ENCODE measurements at places on chromosomes 7 and 10. TPM values are rescaled to one million over a fixed set of nuclear protein-coding genes. Genes with fewer than 3 reads are reported as not detected.

The HACD1 gene
- total RNA-seq, result 16.4 TPM

- DNase-seq, result peak; percentile 16
Measured at GRCh38 chr10:4661511-4662255, 164.3 kb upstream of the AKR1E2 start.

DNA sequence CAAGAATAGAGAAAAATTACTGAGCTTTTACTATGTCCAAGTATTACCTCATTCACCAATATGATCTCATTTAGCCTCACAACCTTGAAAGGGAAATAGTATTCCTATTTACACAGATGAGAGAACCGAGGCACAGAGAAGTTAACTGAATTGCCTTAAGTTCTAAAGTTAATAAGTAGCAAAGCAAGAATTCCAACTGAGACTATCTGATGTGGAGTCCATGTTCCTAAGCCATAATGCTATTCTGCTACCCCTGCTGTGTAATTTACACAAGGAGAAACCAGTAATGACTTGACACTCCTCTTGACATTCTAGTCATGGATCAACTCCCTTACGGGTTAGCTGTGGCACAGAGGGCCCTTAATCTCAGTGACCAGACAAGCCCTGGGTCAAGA is 60.7 kb downstream of the ABCB4 start:
- no peak for DNase-seq

GRCh38 chr7:23332910-23333612 is 33.9 kb downstream of the MALSU1 start:
- no peak for DNase-seq

DNA sequence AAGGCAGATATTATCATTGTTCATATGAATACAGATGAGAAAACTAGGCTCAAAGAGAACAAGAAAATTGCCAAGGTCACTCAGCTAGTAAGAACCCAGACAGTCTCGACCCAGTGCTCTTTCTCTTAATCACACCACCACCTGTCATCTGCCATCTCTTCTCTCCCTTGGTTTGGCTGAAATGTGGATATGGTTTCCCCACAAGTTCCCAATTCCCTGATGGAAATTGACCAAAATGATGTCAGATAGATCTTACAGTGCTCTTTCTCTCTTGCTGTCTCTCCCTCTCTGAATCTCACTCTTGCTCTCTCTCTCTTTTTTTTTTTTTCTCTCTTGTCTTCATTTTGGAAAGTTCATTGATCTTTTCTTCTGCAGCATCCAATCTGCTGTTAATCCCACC is 9.1 kb downstream of the C10orf90 start:
- DNase-seq, result no peak

GRCh38 chr10:93250010-93250409 is 176.3 kb downstream of the CYP26A1 start:
- DNase-seq, result no peak

The FZD1 gene
- total RNA-seq, result 12.2 TPM

GRCh38 chr10:128908099-128908498 is 558.9 kb upstream of the MGMT start:
- no peak for DNase-seq

GRCh38 chr10:119161680-119162451 is 3.6 kb downstream of the SFXN4 start:
- DNase-seq, result no peak

The ACBD7 gene
- total RNA-seq, result 0.89 TPM

DNA sequence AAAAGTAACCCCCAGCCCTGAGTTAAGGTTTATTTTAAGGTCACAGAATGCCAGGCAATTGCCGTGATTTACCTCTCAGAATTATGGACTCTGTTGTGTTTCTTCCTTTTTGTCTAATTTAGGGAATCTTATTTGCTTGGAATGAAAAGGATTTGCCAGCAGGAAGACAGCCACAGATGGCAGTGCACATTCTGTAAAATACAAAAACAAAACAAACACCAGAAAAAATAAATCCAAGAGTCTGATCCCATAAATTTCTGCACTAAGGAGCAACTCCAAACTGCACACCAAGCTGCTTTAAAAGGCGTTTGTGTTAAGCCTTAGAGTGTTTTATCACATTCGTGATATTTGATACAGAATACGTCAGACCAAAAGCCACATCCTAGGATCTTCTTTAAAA is 199.0 kb upstream of the C7orf33 start:
- DNase-seq, result no peak

The MYOZ1 gene
- 3.5 TPM for total RNA-seq

DNA sequence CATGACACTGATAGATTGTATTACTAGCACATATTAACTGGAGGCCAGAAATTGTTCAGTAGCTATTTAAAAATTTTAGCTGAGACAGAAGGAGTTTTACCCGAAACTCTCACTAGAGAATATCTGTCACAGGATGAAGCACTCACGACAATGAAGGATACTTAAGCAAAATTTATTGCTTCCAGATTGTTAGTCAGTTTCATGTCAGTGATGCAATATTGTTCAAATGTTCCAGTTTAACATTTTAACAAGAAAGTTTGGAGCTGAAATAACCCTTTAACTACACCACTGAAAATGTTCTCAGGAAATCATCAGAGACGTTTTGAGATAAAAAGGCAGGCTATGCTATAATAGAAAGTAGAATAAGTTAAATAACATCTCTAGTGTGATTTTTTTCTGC is 15.0 kb upstream of the CADPS2 start:
- no peak for DNase-seq

The EPHA1 gene
- 11.0 TPM for total RNA-seq

The CXCL12 gene
- total RNA-seq, result 5.3 TPM

The ERV3-1 gene
- 20.4 TPM for total RNA-seq

DNA sequence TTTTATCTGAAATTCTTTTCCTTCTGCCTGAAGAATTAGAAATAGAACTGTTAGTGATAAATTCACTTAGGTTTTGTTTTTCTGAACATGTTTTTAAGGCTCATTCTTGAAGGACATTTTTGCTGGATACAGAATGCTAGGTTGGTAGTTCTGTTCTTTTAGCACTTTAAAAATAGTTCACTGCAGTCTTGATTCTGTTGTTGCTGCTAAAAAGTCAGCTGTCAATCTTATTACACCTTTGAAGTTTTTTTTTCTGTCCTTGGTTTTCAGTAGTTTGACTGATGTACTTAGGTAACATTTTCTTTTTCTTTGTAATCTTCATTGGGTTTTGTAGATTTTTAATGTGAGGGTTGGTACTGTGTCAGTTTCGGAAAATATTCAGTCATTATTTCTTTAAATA is 48.7 kb downstream of the C1GALT1 start:
- DNase-seq, result no peak

The ATAD1 gene
- total RNA-seq, result 6.3 TPM

The NKX2-3 gene
- total RNA-seq, result not detected

DNA sequence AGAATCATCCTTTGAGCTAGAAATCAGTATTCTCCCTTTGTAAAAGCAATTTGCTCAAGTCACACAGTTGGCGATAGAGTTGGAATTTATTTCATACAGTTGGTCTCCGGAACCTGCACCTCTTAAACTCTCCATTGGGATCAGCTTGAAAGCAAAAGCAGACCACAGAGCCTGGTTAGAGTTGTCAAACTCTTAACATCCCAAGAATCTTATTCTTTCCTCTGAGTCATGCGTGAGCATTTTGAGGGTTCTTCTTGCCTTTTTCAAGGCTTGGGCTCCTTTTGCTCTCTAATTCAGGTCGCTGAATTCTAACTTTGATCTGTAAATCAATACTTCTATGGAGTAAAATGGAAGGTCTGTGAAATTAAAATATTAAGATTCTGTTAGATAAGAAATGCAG is 19.6 kb upstream of the SCIN start:
- no peak for DNase-seq

DNA sequence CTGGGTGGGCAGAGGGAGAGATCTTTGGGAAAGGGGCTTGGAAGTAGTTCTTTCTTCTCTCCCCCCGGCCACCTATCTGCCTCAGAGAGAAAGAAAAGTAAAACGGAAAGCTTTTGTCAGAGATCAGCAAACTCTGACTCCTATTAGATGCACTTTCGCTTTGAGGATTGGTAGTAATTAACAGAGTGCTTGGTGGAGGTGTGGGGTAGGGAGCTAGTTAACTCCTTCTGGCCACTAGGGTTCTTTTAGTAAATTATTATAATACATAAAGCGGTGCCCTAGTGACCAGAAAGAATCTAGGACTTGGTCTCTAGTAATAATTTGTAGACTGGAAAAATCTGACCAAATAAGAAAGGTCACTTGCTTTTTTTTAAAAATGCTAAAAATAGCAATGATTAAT is 54.6 kb downstream of the CPVL start:
- DNase-seq, result no peak

DNA sequence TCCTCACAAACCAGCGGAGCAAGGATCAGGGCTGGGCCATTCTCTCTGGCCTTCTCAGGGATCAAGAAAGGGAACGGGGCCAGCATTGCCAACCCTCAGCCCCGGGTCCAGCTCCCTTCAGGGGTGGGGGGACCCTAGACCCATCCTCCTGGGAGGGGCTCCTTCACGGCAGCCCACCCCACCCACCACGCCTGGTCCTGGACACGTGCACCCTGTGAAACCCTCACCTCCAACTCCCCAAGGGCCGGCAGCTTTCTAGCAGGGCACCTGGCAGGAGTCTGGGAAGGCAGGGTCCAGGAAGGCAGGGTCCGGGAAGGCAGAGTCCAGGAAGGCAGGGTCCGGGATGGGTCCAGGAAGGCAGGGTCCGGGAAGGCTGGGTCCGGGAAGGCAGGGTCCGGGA is 46.6 kb upstream of the ADGRA1 start:
- peak; percentile 52 for DNase-seq

The CAMK2B gene
- 1.8 TPM for total RNA-seq

The ELMO1 gene
- 56.7 TPM for total RNA-seq

The CARD11 gene
- total RNA-seq, result 7.0 TPM

GRCh38 chr7:22732556-22733126 is 5.6 kb downstream of the IL6 start:
- no peak for DNase-seq

GRCh38 chr7:135661311-135662122 is 797 bp upstream of the STMP1 start:
- peak; percentile 23 for DNase-seq

DNA sequence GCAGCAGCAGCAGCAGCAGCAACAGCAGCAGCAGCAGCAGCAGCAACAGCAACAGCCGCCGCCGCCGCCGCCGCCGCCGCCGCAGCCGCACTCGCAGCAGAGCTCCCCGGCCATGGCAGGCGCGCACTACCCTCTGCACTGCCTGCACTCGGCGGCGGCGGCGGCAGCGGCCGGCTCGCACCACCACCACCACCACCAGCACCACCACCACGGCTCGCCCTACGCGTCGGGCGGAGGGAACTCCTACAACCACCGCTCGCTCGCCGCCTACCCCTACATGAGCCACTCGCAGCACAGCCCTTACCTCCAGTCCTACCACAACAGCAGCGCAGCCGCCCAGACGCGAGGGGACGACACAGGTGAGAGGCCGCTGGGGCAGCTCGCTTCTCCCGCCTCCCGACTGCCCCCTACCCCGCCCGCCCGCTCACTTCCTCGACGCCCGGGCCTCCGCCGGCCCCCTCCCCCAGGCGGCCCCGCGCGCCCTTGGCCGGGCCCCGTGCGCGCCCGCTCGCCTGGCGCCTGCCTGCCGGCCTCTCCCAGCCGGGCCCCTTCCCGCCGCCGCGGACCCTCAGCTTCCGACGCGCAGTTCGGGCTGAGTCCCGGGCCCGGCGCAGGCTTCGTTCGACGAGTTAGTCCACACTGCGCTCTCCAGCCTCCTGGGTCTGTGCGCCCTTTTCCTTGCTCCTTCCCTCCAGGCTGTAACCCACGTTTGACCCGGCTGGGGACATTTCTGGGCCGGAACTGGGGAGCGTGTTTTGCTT is 882 bp downstream of the DLX6 start:
- peak; percentile 88 for DNase-seq

DNA sequence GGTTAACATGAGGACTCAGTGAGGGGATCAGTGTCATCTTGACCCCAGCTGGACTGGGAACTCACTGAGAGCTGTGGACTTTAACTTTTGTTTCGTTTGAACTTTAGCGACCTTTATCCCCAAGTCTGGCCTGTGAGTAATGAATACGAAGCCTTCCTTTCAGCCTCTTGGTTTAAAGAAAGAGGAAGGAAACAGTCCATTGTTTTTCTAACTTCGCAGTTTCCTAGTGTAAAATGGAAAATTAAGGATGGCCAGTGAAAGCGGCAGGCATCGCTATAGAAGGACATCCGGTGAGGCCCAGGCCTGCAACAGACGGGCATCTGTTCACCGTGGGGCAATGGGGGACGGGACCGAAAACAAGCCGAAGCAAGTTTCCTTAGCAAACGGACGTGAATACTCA is 44.1 kb upstream of the ADO start:
- DNase-seq, result no peak

- no peak for DNase-seq
Measured at GRCh38 chr7:37062560-37062859, 338.2 kb upstream of the AOAH start.

DNA sequence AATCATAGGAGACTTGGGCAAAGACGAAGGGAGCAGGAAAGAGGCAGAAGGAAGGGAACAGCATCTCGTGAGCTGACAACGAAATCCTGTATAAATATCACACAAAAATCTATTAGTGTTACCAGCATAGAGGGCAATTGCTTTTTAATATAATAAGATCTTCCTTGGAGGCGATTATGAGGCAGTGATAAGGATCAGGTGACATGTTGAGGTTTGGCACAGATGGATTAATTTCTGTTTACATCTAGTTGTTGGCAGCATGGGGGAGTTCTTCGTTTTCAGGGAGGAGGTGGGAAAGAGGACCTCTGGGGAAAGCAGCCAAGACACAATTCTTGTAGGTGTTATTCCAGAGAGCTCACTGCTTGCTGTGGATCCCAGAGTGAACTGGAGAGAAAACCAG is 163.8 kb downstream of the PLXNA4 start:
- DNase-seq, result no peak

GRCh38 chr10:7545261-7545660 is 121.5 kb downstream of the ITIH5 start:
- no peak for DNase-seq

GRCh38 chr10:129690248-129691070 is 223.4 kb downstream of the MGMT start:
- no peak for DNase-seq

- no peak for DNase-seq
Measured at GRCh38 chr10:111146025-111146640, 69.3 kb downstream of the ADRA2A start.

DNA sequence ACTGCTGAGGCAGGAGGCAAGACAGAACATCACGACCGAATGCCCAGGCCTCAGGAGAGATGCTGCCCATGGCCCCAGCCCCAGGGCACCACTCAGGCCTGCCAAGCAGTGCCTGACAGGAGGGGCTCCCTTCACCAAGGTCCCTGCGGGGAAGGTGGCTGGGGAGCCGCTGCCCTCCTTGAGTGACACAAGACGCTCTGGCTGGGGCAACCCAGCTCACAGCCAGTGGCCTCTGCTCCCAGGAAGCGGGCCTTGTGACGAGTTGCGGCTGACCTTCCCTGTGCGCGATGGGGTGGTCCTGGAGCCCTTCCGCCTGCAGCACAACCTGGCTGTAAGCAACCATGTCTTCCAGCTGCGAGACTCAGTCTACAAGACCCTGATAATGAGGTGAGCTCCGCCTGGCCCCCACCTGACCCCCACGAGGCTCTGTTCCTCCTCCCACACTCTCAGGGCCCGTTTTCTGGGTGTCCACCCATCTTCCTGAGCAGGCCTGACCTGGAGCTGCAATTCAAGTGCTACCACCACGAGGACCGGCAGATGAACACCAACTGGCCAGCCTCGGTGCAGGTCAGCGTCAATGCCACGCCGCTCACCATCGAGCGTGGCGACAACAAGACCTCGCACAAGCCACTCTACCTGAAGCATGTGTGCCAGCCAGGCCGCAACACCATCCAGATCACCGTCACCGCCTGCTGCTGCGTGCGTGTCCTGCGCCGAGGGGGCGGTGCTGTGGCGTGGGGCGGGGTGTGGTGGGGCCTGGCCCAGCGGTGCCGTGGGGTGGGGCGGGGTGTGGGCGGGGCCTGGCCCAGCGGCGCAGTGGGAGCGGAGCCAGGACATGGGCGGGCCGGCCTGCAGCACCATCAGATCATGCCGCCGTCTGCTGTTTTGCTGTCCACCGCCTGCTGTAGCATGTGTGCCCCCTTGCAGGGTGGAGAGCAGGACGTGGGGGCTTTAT is 12.8 kb downstream of the ZMIZ2 start:
- DNase-seq, result no peak

Data from upper lobe of left lung (tissue), 6 donors.